ENCODE measurements at places on chromosomes 13 and 19. TPM values are rescaled to one million over a fixed set of nuclear protein-coding genes. Genes with fewer than 3 reads are reported as not detected.

The RTBDN gene
- not detected for total RNA-seq

The GRIN3B gene
- total RNA-seq, result 0.23 TPM

The RYR1 gene
- not detected for total RNA-seq

The ZNF486 gene
- total RNA-seq, result 12.0 TPM

The TGFBR3L gene
- not detected for total RNA-seq

DNA sequence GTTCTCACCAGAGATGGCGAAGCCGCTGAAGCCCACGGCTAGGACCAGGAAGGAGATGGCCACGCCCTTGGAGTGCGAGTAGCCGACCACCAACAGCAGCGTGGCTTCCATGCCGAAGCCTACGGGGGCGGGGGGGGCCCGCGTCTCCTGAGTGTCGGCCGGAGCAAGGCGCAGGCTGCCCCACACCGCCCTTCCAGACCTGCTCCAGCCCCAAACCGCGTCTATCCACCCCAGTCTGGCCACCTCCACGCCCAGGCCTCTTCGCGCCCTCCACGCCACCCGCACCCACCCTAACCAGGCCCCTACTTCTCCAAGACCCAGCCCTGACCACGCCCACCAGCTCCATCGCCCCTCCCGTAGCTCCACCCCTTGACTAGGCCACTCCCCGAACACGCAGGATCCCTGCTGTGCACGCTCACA is 6.2 kb downstream of the GFY start:
- no peak for DNase-seq

DNA sequence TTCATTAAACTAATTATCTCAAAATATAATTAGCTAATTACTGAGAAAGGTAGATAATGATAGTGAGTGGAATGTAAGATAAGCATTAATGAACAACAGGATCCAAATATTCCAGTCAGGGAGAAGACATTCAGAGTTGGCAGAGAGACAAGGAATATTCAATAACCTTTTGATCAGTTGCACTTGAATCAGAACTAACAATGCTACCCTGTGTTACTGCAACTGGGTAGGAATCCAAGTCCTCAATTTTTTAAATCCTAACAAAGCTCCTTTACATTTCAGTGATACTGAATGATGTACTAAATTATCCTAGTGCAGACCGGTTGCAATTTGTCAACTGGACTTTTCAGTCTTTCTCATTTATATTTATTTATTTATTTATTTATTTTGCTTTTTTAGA is 107.1 kb upstream of the MIR17HG start:
- DNase-seq, result no peak

GRCh38 chr19:42284066-42284501 is 15.0 kb downstream of the CIC start:
- DNase-seq, result peak; percentile 65

GRCh38 chr13:108615241-108615640 is 14.2 kb upstream of the MYO16 start:
- no peak for DNase-seq

DNA sequence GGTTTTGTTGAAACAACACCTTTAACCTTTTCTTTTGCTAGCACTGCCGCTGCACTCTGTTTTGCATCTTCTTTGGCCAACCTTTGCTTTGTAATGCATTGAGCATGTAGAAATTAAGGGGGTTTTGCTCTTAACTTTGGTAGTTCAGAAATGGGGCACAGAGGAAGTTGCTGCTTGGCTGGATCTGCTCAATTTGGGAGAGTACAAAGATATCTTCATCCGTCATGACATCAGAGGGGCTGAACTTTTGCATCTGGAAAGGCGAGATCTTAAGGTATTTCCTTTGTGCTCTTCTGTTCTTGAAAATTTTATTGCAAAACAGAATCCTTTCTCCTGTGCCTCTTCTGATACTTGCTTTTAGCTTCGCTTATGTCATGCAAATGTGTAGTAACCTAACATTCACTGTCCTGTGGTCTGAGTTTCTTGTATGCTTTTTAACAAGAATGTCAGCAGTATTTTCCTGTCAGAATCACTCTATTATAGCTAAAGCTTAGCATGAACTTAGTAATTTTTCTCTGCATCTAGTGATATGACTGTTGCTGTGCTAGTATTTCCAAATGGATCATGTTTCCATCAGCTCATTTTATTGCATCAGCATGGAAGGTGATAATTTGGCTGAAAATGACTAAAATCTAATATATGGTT is 50.7 kb upstream of the AKAP11 start:
- DNase-seq, result no peak

- DNase-seq, result no peak
These were observed 164.6 kb downstream of the FGF14 start for GRCh38 chr13:102237230-102237629.

GRCh38 chr19:18931316-18932162 is 9.5 kb downstream of the HOMER3 start:
- no peak for DNase-seq

DNA sequence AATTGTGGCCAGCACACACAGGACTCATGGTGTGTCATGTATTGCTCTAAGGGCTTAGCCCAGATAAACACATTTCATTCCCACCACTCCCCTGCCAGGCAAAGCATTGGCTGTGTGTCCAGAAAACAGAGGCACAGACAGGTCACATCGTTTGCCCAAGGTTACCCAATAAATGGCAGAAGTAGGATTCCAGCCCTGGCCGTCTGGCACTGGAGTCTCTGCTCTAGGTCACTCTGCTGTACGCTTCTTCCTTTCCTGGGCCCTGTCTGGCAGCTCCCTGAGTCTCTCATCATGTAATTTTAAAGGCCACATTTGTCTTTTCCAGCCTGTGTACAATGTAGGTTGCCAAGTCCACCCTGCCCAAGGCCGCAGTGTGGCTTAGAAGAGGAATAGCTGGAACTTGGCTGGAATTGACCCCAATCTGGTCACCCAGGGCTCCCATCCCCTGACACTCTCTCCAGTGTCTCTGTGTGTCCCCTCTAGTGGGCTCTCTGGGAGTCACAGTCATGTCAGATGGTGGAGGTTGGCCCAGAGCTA is 264.5 kb upstream of the TSHZ3 start:
- DNase-seq, result no peak

DNA sequence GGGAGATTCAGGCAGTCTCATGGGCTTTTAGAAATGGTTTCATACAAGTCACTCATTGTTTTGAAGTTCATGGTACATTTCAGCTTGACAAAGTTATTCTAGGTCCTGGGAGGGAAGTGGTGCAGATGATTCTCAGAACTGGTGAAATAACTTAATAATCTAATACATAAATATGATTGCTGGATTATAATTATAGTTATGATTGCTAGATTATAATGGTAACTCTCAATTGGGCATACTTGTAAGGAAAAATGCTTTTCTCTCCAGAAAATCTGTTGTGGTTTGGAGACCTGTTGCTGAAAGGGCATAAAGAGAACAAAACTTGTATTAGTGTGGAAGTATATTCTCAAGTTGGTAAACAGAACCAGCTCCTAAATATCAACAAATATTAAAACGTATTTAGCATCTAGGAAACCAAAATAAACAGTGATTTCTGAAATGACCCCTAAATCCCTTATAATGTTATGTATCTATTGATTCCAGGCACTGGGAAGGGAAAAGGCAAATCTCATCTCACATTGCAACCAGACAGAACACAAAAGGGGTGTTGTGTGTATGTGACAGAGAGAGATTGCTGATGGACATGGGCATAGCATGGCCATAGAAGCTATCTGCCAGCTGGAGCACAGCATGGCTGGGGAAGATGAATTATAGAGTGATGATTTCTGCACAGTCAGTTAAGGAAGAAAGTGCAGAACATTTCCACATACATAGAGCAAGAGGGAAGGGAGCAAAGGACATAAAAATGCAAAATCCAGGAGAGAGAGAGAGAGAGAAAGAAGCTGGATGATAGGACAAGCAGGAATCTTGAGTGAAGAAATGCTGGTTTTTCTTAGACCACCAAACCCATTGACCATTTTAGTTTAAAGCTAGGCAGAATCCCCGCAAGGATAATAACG is 87.1 kb upstream of the FRY start:
- DNase-seq, result no peak

DNA sequence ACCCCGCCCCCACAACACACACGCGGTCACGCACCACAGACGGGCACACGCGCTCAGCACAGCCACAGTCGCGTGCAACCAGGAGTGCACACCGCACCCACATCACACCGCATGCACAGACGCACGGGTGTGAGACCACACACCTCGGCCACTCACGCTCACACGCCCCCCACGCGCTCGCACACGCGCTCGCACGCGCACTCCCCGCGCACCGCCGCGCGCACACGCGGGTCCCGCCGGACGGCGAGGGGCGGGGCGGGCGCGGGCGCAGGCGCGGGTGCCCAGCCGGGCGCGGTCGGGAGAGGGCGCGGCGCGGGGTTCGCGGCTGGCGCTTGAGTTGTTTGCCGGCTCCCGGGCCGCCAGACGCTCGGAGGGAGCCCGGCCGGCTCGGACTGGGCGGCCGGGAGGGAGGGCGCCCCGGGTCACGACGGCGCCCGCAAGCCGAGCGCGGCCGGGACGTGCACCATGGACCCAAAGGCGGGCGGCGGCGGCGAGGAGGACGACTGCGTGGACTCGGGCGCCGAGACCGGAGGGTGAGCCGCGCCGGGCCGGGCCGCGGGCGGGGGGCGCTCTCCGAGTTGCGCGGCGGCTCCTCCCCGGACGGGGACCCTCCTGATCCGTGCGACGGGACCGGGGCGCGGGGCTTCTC is at the start of gene FAM124A:
TSS of gene FAM124A (plus strand) at position 362 of the 649 bp plus-strand sequence. CDS start at position 466, 104 bp downstream.
- DNase-seq, result no peak

DNA sequence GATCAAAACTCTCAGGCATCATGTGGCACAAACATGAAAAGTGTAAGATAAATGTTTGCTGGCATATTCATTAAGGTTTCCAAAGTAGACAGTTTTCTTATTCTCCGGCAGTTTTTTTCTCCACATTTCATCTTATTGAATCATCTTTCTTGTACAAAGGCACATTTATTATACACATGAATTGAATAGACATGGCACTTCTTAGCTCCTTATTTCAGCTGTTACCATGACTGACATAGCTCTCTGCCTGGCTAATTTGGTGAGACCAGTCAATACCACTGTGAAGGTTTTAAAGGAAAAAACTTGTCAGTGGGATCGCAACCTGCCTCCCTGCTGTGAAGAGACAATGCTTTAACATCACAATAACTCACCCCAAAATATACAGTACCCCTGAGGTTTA is 285.0 kb upstream of the PCDH20 start:
- no peak for DNase-seq

GRCh38 chr13:66128201-66128600 is 1101.9 kb downstream of the PCDH9 start:
- no peak for DNase-seq
